ENCODE measurements at places on chromosomes 5 and 9.

DNA sequence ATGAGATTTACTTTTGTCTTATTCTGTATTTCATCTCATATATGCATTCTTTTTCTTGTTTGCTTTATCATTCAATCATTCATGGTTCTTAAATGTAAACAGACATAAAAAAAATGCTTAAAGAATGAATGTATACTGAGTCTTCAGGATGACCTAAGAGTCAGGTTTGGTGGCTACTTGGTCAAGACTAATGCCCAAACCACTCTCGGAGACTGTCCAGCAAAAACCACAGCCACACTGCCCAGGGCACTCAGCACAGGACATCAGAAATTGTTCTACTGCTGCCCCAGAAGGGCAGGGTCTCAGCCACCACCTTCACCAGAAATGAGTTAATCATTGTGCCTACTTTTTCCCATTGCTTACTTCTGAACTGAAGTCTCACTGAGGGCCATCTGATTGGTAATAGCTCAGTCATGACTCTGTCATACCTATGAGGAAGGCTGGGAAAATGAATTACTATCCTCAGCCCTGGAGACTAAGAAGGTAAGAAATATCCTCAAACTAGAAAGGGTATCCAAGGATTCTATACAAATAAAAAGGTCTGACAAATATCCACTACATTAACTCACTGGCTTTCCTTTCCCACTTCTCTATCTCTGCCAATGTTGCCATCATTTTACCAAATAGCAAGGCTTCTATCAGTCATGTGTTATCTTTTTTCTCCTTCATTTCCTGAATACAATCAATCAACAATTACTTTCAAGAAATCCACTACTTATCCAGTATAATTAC, 236.1 kb downstream of the CETN3 start:
- DNase-seq, result no peak

- DNase-seq, result no peak
Observed at GRCh38 chr9:101035098-101035497, 6.6 kb downstream of the PLPPR1 start.

DNA sequence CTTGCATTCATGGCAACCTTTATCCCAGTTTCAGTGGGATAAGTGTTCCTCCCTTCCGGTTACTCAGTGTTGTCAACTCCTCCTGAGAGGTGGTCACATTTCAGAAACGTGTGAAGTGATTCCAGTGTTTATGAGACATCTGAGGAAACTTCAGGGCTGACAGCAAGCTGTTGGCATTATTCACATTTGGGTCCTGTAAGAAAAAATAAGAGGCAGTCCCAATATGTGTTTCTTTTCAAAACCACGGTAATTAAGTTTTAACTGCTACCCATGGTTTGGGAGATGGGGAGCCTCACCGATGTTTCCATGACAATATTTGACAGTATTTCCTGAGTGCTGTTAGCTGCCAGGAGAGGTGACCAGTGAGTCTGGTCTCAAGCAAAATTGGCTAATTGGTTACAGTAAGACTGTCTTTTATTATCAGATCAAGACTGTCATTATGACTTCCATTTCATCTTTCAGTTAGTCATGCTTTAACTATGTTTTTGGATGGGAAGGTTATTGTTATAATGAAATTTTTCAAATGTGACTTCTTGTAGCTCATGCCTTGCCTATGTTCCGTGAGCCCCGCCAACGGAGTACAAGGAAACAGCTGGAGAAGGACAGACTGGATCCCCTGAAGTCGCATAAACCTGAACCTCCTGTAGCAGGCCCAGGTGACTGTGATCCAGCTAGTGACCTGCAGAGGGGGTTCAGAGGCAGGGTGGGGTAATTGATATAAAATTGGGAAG, 115.3 kb downstream of the GDNF start:
- DNase-seq, result no peak

- peak; percentile 30 for DNase-seq
Observed at GRCh38 chr5:142506756-142507155, 179.1 kb downstream of the FGF1 start.

GRCh38 chr9:132099741-132100407, 20.2 kb upstream of the MED27 start:
- no peak for DNase-seq

DNA sequence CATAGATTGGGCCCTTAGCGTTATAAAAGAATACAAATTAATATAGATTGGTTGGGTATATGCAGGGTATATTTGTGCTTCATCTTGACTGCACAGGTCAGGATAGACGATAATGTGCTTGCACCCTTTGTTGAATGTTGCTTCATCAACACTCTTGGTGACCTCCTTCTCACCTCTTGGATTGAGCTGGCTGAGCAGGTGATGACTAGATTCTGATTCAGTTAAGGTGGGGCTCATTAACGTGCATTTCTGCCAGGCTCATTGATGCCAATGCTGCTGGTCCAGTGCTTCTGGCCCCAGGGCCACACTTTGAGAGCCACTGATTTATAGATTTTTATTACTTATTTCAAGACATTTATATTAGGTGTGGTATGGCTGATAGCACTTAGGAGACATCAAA, 27.7 kb downstream of the PCSK5 start:
- peak; percentile 50 for DNase-seq

GRCh38 chr5:53991942-53992341, 318.4 kb downstream of the ARL15 start:
- DNase-seq, result no peak

GRCh38 chr5:64869419-64869818, 100.7 kb downstream of the CWC27 start:
- no peak for DNase-seq

DNA sequence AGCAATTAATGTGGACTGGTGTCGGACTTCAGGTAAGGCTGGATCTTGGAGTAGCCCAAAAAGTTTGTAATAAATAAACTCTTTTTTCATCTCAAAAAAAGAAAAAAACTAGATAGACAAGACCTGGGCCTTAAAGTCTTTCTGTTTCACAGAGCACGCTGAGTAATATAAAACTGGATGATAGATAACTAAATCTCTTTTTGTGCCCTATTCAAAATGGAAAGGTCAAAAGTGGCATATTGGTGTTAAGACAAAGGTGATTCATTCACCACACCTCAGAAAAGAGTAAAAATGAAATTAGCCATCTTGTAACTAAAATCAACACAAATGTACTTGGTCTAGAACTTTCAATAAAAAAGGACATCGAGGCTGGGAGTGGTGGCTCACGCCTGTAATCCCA, 30.3 kb upstream of the RFK start:
- DNase-seq, result no peak

DNA sequence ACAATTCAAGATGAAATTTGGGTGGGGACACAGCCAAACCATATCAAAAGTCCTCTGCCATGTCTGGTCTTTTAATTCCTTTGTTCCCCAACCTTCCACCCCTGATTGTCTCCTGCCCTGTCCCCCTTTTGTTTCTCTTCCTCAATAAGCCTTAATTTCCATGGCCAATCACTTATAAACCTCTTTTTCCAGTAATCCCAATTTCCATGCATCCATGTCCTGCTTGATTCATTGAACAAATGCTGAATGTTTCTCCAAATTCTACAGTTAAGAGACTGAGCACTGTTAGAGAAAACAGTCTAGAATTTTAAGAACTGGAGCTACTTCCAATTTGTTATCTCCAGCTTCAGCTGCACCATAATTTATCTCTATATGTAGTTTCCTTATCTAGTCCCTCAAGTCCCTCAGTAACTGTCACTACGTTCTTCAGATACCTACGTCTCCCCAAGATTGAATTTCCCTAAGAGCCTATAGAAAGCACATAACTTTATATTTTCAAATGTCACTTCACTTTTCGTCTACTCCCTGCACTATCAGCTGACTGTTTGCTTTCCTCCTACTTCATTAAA, 34.2 kb downstream of the TARS1 start:
- DNase-seq, result no peak

DNA sequence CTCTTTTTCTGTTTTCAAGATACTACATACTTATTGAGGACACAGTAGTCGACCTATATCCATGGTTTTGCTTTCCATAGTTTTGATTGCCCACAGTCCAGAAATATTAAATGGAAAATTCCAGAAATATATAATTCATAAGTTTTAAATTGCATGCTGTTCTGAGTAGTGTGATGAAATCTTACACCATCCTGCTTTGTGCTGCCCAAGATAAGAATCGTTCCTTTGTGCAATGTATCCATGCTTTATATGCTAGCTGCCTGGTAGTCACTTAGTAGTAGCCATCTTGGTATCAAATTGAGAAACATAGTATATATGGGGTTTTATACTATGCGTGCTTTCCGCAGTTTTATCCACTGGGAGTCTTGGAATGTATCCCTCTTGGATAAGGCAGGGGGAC, 59.0 kb downstream of the CWC27 start:
- DNase-seq, result no peak

DNA sequence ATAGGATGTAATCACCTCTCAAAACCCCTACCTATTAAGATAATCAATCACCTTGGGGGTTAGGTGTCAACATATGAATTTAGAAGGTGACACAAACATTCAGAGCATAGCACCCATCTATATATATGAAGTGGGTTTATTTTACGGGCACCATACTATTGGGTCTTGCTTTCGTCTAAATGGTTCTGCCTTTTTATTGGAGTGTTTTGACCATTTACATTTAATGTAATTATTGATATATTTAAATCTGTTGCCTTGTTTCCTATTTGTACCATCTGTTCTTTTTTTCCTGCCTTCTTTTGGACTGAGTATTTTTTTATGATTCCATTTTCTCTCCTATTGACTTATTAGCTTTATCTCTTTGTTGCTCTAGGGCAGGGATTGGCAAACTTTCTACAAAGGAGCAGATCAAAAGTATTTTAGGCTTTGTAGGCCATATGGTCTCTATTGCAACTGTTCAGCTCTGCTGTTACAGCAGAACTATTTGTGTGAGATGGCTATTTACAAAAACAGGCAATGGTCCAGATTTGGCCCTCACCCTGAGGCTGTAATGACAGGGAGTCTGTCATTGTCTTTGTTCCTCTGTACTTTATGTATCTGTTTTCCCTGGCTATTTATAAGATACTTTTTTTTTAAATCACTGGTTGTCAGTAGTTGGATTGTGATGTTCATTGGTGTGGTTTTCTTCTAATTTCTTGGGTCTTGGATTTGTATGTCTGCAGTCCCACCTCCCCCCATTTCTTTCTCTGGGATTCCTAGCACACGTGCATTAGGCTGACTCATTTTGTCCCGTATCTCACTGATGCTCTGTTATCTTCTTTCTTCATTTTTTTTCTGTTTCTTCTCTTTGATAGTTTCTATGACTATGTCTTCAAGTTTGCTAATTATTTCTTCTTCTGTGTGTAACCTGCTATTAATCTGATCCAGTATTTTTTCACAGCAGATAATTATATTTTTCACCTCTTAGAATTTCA, 127.1 kb downstream of the DAB2IP start:
- no peak for DNase-seq

GRCh38 chr9:106065579-106066214, 371.4 kb downstream of the TMEM38B start:
- DNase-seq, result no peak

DNA sequence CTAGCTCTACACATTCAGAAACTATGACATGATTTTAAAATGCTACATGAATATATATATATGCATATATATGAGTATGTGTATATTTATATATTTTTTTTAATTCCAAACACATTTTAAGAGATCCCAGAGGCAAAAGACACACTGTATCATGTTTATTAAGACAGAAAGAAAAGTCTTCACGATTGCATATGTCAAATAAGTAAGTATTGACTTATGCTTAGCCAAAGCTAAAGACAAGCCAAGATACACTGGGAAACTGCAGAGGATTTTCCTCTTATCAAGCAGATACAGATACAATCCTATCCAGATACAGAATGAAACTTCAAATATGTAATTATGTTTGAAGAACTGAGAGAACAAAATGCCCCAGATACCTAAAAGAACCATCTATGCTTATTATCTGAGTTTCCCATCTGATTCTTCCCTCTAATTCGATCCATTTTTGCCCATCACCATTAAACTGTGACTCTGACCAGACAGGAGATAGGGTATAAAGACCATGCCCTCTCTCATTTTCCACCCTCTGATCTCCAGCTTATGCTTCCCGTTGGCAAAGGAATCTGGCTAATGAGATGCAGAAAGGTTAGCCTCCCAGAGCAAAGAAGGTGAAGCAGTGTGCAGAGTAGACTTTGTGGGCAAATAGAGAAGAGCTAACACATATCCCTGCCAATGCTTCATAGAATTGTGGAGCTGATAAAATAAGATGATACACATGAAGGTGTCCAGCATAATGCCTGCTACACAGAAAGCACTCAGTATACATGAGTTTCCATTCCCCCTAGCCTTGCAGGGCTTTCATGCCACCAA, 131.0 kb upstream of the TARS1 start:
- no peak for DNase-seq

- DNase-seq, result peak; percentile 51
Observed at GRCh38 chr5:35963381-35963843, 25.0 kb upstream of the CAPSL start.

DNA sequence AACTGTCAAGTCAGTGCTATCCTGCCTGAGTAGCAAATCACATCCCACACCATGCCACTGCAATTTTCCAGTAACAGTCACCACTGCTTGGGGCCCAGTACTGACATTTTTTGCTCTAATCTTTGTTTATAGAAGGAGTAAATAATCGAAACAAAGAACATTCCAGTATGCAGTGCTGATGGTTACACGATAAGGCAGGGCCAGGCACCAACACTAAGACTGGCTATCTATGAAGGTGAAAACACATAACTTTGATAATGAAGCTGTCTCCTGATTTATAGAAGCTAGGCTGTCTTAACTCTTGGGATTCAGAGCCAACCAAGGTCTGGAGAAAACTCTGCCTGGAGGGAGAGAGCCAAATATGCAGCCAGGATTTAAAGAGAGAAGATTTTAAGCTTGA, 365.3 kb downstream of the BNC2 start:
- no peak for DNase-seq
